Frontal cortex (tissue), 4 donors: ENCODE measurements at places on chromosomes 1 and 21. TPM values are rescaled to one million over a fixed set of nuclear protein-coding genes. Genes with fewer than 3 reads are reported as not detected.

The FCRL1 gene
- not detected for total RNA-seq

The IFI44L gene
- 7.3 TPM for total RNA-seq

The CRABP2 gene
- 7.7 TPM for total RNA-seq

The DTL gene
- total RNA-seq = 2.9 TPM

GRCh38 chr1:226690460-226690982 lies 48.6 kb downstream of the ITPKB start:
- DNase-seq = no peak

DNA sequence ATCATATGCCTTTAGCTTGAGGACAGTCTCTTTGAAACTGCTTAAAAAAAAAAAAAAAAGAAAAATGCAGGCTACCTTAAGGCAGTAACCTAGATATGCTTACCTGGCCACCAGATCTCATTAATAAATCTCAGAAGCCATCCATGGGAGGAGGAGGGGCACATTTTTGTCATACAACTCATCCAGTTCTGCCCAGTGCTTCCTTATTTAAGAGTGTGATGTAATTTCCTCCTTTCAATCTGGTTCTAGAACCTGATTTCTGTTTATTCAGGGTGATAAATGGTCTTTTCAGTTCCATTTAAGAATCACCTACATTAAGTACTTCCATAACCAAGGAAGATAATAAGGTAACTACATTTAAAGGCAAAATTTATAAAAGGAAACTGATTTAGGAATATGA lies 6.1 kb downstream of the ERRFI1 start:
- DNase-seq = no peak

DNA sequence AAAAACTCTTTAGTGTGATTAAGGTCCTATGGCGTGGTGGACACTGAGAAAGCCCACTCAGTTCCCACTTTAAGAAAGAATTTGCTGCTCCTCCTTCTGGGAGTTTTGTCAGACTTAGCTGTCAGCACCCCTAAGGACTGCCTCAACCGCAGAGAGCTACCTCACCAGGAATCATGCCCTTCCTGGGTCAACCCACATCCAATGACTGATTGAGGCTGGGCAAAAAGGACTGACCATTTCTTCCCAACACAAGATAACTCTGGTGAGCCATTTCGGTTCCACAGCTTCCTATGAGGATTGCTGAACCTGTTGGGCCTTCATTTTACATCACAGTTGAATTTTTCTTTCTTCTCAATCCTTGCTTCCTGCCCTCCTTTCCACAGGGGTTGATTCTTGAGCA lies 197.9 kb downstream of the NCAM2 start:
- no peak for DNase-seq
